Stimulated activated CD8-positive, alpha-beta memory T cell treated with anti-CD3 and anti-CD28 coated beads, Interleukin-4, amount 100 ng/mL, for 1 hour (primary cell): ENCODE measurements at places on chromosomes 6 and 20.
A peak's percentile ranks its signal among the peaks of the same experiment; 100 is the strongest.

DNA sequence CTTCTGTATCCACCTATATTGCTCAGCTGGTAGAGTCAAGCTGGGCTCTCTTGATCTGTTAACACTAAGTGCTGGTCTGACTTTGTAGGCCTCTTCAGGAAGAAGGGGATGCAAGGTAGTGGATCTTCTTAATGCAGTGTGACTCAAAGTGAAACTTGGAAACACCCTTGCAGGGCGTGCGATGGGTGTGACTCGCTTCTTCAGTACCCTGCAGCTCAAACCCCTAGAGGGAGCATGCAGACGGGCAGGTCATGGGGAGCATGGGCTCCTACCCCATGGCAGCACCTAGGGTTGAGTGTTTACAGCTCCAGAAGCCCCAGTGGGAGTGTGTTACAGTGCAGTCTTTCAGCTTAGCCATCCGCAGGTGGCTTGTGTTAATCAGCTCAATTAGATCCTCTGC, 757 bp upstream of the SAMD3 start:
- peak; percentile 46 for DNase-seq

DNA sequence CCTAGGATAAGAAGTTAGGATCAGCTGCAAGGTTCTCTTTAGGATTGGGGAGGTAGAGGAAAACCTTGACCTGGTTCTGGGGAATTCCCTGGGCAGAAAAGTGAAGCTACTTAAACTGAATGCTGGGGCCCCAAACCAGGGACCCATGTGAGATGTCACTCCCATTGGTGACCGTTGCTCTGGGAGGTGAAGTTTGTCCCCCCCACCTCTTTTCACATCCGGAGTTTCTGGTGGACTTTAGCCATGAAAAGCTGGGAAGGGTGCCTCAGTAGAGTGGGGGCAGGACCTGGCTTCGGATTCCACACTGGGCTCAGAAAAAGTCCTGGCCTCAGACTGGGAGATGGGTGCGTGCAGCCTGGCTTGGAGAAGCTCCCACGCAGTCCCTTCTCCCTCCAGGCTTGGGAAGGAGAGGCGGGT, 13.2 kb downstream of the TJAP1 start:
- DNase-seq, result no peak

DNA sequence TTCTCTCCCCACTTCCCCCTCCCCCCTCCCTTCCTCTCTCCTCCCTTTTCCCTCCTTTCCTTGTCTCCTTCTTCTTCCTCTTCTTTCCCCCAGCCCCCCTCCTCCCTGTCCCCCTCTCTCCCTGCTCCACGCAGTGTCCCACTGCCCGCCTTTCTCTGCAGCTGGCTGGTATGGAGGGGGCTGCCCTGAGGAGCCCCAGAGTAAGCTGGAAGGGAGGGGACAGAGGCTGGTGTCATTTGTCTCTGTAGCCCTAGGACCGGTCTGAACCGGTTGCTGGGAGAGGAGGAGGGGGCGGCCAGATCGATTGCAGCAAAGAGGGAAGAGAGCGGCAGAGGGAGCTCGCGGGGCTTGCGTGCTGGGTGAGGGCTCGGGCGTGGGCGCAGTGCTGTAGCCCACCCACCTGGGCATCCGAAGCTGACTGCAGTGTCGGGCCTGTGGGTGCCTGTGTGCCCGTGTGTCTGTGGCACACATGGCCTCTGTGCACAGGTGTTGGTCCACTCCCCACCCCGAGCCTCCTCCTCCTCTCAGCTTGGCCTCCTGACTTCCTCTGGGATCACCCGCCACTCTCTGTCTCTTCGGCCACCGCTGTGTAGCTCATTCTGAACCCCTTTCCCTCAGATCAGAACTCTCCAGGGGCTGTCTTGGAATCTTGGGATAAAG, 50.6 kb downstream of the SRC start:
- no peak for DNase-seq

DNA sequence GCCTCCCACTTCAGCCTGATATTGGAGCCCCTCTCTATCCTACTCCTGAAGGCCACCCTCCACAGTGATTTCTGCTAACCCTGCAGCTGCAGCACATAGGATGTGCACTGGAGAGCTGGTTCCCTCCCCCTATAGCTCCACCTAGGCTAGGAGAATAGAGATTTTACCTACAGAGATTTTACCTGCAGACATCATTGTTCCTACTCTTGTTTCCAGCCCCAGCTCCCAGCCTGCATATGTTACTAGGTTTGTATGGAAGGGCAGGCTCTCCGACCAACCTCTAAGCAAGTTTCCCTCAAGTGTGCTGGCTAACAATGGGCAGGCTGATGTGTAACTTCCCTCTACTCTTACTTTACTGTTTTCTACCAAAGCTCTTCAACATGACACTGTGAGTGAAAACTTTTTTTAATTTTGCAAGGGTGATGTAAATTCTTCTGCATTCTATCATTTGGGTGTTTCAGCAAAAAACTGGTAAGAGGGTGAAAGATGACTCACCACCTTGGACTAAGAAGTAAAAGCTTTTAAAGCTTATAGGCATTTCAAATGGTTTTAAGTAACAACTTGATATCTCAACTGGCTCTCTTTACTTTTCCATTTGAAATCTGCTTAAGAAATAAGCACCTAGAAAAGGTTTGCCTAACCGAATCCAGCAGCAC, 106.8 kb downstream of the CDK19 start:
- no peak for DNase-seq

DNA sequence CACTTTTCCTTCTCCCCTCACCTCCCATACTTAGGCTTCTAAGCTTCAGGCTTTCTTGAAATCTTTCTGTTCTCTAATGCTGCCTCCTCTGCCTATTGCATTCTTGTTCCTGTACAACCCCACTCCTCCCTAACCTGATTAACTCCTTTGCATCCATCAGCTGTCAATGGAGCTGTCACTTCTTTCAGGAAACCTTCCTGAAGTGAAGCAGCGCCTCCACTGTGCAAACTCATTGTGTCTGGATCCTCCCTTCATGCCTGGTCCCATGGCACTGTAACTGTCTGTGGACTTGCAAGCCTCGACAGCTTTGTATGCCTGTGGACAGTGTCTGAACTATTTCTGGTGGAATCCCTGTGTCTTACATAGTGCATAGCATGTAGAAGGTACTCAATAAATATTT, 185.0 kb downstream of the HS3ST5 start:
- DNase-seq, result no peak
